Kidney (tissue), 22 donors: ENCODE measurements at places on chromosomes 1 and 21. TPM values are rescaled to one million over a fixed set of nuclear protein-coding genes. Genes with fewer than 3 reads are reported as not detected.

Gene SMIM1
- total RNA-seq = 7.0 TPM

Gene ZSWIM5
- total RNA-seq = 4.8 TPM

Gene LCE3D
- total RNA-seq = not detected

Gene DNAI4
- 26.8 TPM for total RNA-seq

Gene SYNC
- total RNA-seq = 5.5 TPM
